Esophagus muscularis mucosa (tissue), 4 donors: ENCODE measurements at places on chromosomes 6 and 20. TPM values are rescaled to one million over a fixed set of nuclear protein-coding genes. Genes with fewer than 3 reads are reported as not detected.

Gene MCM8
- total RNA-seq, result 4.6 TPM

Gene C6orf52
- not detected for total RNA-seq

Gene HTR1B
- total RNA-seq, result 2.6 TPM

Gene ETV7
- total RNA-seq, result not detected

Gene PRSS16
- total RNA-seq, result not detected

Gene PDYN
- not detected for total RNA-seq

Gene HLA-DOA
- 3.8 TPM for total RNA-seq

Gene ANGPT4
- total RNA-seq, result 0.46 TPM

Gene GPX5
- not detected for total RNA-seq

Gene SLC32A1
- not detected for total RNA-seq

Gene DPPA5
- not detected for total RNA-seq

Gene PCK1
- total RNA-seq, result 0.63 TPM

Gene TMEM170B
- total RNA-seq, result 5.4 TPM

Gene GPSM3
- total RNA-seq, result 17.4 TPM

Gene REM1
- 8.5 TPM for total RNA-seq
